ENCODE measurements at places on chromosomes 7 and 10.

DNA sequence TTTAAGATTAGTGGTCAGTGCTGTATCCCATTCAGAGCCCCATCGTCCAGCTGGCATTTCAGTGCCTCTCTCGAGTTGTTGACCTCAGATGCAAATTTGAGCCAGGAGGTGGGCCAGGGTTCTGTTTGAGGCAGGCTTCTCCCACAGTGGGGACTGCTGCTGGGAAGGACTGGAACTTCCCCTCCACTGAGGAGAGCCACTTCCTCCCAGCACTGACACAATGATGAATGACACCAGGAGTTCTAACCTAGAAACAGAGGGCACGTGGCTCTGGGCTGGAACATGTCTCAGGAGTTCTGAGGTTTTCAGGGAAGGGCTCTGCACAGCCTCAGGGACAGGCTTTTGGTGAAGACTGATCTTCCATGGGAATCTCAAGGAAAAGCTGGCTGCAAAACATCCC is 18.3 kb upstream of the BTBD16 start:
- no peak for DNase-seq

DNA sequence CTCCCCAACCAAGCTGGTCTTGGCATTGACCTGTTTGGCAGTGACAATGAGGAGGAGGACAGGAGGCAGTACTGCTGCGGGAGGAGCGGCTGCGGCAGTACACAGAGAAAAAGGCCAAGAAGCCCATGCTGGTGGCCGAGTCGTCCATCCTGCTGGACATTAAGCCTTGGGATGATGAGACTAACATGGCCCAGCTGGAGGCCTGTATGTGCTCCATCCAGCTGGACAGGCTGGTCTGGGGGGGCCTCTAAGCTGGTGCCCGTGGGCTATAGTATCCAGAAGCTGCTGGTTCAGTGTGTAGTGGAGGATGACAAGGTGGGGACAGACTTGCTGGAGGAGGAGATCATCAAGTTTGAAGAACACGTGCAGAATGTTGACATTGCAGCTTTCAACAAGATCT is 39.1 kb upstream of the ZNF273 start:
- DNase-seq = no peak

DNA sequence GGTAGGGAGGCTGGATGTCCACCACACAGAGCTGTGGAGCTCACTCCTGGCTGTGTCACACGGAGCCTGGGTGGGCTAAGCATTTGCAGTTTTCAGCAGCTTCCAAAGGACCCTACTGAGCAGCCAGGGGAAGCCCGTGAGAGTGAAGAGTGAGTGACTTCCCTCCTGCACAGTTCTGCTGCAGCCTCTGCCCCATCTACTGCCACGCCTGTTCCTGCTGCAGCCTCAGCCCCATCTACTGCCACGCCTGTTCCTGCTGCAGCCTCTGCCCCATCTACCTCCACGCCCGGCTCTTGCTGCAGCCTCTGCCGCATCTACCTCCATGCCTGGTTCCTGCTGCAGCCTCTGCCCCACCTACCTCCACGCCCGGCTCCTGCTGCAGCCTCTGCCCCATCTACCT is 12.2 kb downstream of the ADAM8 start:
- no peak for DNase-seq

DNA sequence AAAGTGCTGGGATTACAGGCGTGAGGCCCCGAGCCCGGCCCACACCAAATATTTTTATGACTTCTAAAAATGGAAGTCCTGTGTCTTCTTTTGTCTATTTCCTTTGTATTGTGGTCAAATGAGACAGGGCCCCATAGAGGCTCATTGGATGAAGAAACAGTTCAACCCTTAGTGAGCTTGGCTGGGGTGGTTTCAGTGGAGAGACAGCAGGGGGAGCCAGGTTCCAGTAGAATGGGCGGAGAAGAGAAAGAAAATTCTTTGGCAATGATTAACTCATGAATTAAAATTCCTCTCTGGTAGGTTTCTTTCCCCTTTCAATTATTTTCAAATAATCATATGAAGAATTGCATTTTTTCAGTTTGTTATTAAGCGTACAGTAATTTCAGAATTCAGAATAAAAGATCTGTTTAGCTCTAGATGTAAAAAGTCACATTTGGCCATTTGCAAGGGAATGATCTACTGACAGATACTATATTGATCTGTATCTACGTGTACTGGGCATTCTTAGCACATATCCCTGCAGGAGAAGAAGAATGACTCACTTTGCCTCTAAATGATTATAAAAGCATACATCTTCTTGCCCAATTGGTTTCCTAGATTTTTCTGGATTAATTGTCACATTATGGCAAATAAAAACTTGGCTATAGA is 43.2 kb downstream of the PNLIPRP3 start:
- DNase-seq = no peak

GRCh38 chr7:29488977-29489376 is 74.7 kb upstream of the PRR15 start:
- no peak for DNase-seq

All from stimulated activated CD4-positive, alpha-beta T cell treated with anti-CD3 and anti-CD28 coated beads, Interleukin-1b, Interleukin-23, amount 100 ng/mL, for 1 hour (primary cell).